PC-3 (cell line): ENCODE measurements at places on chromosomes 3 and 15.

DNA sequence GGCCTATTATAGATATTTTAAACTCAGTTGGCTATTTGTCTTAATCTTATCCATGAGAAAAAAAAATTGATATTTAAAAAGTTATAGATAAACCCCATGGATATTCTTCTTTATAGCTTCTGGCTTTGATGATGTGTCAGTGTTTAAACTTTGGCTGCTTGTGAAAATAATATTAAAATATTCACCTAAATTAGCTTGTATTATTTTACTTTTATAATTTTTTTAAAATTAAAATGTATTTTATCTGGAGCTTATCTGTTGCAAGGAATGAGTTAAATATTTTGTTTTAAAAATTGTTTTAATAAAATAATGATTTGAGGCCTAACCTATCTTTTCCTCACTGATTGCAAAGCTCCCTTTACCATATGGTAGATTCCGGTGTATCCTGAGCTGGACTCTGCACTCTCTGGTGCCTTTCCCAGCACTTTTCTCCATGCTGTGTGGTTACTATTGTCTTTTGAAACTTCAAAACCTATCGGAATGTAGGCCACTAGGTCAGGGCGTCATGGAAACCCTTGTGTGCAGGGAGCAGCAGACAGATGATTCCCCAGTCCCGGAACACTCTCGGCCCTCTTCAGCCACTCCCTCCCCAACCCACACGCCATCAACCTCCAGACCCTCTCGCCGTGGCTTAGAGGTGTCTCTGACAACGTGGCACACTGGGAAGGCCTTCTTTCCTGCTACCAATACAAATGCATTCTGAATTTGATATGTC is 252.3 kb upstream of the ATP10A start:
- DNase-seq: no peak

DNA sequence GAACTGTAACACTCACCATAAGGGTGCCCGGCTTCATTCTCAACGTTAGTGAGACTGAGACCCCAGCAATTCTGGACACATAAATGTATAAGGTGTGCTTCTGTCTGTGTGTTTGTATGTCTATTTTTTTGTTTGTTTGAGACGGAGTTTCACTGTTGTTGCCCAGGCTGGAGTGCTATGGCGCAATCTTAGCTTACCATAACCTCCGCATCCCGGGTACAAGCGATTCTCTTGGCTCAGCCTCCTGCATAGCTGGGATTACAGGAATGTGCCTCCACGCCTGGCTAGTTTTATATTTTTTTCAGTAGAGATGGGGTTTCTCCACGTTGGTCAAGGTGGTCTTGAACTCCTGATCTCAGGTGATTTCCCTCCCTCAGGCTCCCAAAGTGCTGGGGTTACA is 43.3 kb upstream of the C2CD4B start:
- DNase-seq: no peak

- peak; percentile 80 for DNase-seq
Observed at GRCh38 chr3:158742871-158743663, 10.8 kb upstream of the RARRES1 start.

GRCh38 chr15:82792068-82792467 is 13.8 kb downstream of the FSD2 start:
- no peak for DNase-seq

GRCh38 chr15:86199467-86200145 is 119.9 kb downstream of the AGBL1 start:
- no peak for DNase-seq

DNA sequence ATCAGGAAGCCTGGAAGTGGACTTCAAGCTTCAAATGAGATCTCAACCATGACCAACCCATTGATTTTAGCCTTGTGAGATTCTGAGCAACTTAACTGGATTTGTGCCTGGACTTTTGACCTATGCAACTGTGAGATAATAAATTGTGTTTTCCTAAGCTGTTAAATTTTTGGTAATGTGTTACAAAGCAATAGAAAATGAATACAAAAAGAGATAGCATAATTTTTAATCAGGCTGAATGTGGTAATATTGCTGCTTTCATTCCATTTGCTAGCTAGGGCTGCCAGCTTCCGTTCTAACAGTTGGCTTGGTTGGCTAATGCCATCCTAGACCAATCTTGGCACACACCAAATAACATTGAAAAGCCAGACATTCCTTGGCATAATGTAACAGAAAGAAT is 12.2 kb downstream of the PROS1 start:
- no peak for DNase-seq

- DNase-seq: peak; percentile 31
Observed at GRCh38 chr3:12759693-12760565, 870 bp upstream of the TMEM40 start.

DNA sequence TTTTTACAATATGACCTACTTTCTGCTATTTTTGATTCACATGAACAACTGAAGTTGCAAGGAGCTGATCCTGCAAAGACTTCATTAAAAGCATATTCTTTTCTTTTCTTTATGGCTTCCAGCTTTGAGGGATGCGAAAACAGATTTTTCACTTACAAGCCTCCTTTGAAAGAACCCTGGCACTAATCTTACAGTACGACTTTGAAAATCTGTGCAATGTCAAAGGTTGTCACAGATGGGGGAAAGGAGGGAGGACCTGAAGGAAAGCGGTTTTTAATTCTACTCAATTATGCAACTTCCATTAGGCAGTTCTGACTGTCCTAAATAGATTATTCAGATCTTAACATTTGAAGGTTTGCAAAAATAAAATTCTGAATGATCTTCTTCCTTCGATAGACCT is 130.5 kb downstream of the TNIK start:
- DNase-seq: no peak

DNA sequence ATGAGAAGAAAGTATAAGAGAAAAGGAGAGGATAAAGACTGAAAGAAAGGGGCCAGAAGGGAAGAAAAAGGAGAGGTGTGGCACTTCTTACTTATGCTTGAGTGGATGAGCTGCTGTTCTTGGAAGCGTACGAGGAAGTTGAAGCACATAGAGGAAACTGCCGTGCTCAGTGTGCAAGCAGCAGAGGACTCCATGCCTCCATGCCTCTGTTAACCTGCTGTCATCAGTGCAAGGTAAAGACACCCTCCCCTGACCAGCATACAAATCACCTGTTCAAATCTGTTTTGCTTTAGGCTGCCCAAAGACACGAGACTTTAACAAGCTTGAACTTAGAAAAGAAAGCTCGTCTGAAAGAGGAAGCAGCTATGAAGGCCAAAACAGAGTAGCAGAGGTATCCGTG is 6.4 kb downstream of the WDR5B start:
- DNase-seq: no peak

DNA sequence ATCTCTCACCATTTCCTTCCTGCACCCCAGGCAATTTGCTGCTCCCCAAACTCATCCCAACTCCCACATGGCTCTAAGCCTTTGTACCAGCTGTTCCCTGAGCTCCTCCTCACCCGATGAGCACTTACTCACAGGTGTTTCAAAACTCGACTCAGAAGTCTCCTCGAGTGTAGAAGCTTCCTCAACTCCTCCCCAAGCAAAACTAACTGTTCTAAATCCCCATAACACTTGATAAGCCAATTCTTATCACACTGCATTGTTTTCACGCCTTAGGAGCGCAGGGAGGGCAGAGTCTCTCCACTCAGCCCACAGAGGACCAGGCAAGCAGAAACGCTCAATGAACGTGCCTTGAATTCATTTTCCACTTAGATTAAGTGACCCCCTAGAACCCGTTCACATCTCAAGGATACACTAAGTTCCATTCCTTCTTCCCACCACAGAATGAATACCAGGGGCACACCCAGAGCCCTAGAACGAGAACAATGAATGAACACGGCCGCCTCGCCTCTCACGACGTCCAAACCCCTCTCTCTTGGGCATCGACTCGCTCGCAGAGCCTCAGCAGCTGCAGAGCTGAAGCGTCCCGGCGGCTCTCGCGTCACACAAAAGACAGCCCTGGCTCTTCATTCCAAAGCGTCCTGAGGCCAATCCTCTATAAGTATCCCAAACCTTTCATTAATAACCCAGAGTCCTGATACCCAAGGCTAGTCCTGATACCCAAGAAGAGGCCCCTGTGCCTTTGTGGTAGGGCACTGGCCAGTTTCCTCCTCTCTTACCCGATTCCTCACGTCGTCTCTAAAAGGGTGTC is 1.1 kb downstream of the RAF1 start:
- peak; percentile 45 for DNase-seq

GRCh38 chr3:43573576-43573975 is 48.2 kb downstream of the ANO10 start:
- DNase-seq: no peak

- peak; percentile 76 for DNase-seq
Observed at GRCh38 chr15:96122077-96123027, 208.1 kb upstream of the NR2F2 start.

GRCh38 chr15:40506964-40507571 is 36.3 kb downstream of the CHST14 start:
- peak; percentile 87 for DNase-seq

GRCh38 chr3:31661993-31662670 is 129.4 kb downstream of the STT3B start:
- DNase-seq: no peak

DNA sequence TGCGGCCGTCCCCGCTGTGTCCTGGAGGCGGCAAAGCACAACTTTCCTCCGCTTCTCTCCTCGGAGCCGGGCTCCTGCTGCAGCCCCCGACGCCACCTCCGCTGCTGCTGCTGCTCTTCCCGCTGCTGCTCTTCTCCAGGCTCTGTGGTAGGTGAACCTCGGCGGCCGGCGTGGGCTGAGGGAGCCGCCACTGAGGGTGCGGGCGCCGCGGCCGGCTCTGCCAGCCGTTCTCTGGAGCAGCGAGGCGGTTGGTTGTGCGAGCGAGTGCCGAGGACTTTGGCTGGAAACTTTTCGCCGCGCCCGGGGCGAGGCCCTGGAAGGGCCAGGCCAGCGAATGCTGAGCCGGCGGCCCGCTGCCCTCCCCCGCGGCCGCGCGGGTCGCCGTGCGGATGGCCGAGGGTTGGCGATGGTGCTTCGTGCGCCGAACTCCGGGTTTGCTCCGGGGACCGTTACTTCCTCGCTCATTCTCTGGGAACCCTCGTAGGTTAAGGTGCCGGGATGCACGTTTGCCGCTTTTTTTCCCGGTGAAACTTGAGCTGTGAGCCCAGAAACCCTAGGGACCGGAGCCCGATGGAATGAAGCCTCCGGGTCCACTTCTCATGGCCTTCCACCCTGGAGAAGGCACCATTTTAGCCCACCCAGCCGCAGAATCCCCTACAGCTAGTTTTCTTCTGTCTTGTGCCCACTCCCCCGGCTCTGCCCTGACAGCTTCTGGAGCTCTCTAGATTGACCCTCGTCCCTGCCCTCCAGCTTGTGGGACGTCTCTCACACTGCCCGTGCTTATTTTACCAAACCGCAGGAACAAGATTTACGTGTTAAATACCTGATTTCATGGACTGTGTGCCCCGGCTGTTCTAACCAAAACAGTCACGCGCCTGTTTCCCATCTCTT is 660 bp downstream of the NECTIN3 start:
- peak; percentile 26 for DNase-seq
